ENCODE measurements at places on chromosomes 16 and 17.

GRCh38 chr17:12118617-12119016, 97.9 kb downstream of the MAP2K4 start:
- DNase-seq, result no peak

- DNase-seq, result no peak
Measured at GRCh38 chr17:49494986-49495841, at the start of gene NGFR. NGFR (plus strand) TSS chr17:49495293; CDS start chr17:49495418, 125 bp downstream.

DNA sequence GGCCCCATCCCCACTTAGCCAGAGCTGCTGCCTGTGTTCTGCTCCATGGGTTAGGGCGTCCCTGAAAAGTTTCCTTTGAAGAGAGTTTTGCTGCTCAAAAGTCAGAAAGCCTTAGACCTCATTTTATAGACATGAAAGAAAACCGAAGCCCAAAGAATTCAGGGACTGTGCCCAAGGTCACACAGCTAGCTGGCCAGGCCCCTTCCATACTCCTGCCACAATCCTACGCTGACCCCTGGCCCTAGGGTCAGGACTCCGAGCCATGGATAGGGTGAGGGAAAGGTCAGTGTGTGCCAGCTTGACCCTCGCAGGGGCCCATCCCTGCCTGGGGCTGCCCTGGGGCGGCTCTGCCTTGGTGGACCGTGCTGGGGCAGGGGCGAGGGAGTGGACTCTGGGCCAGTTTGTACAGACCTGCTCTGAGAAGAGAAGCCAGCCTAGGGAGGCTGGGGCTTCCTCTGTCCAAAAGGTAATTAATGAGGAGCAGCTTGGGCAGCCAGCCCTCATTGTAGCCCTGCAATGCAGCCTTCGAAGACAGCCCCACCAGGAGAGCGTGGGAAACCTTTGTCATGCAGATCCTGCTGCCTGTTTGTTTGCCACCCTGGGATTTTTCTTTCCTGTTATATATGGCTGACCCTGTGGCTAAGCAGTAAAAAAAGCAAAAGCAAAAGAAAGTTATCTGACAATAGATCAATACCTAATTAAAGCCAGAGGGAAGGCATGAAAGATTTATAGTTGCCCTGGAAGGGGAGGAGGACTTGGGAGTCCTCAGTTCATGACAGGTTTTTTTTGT, 37.4 kb downstream of the RHBDL3 start:
- DNase-seq, result no peak

GRCh38 chr16:71902656-71903365, 7.5 kb downstream of the IST1 start:
- no peak for DNase-seq

DNA sequence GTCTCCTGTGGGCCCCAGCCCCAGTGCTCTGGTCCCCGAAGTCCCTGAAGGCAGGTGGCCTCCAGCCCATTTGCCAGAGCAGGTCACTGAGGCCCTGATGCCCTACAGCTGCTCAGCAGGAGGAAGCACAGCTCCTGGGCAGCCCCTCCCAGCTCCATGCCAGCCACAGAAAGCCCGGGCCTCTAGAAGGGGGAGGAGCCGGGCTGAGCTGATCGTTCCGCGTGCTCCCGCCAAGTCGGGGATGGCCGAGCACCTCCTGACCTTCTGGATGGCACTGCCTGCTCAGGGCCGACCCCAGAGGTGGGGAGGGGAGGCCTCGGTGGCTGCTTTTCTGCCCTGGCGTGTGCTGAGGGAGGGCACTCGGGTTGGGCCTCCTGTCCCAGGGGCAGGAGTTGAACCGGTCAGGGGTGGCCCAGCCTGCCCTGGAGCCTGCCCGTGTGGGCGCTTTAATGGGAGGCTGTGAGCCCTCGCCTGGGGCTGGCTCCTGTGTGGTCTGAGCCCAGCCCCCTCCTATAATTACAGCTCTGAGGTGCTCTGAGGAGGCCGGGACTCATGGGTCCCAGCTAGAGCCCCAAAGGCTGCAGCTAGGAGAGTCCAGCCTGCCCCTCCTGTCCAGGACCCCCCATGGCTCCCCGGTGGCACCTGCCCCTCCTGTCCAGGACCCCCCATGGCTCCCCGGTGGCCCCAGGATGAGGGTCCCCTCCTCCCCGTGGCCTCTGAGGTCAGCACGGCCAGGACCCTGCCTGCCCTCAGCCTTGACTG, 29.7 kb downstream of the ZFPM1 start:
- DNase-seq, result no peak

DNA sequence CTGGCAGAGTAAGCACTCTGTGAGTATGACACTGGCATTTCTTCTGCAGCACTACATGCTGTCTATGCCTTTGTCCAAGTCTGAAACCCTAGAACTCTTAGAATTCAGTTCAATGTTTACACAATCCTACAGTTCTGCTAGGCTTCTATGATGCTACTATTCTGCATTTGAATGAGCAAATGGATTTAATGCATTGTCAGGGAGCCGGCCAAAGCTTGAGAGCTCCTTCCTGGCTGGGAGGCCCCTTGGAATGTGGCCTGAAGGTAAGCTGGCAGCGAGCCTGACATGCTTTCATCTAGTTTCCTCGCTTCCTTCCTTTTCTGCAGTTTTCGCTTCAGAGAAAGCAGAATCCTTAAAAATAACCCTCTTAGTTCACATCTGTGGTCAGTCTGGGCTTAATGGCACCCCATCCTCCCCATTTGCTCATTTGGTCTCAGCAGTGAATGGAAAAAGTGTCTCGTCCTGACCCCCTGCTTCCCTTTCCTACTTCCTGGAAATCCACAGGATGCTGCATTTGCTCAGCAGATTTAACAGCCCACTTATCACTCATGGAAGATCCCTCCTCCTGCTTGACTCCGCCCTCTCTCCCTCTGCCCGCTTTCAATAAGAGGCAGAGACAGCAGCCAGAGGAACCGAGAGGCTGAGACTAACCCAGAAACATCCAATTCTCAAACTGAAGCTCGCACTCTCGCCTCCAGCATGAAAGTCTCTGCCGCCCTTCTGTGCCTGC, at the start of gene CCL2:
CCL2 (plus strand) TSS at position 635 of the 730 bp plus-strand sequence; CDS start at position 700, 65 bp downstream.
- DNase-seq, result no peak

DNA sequence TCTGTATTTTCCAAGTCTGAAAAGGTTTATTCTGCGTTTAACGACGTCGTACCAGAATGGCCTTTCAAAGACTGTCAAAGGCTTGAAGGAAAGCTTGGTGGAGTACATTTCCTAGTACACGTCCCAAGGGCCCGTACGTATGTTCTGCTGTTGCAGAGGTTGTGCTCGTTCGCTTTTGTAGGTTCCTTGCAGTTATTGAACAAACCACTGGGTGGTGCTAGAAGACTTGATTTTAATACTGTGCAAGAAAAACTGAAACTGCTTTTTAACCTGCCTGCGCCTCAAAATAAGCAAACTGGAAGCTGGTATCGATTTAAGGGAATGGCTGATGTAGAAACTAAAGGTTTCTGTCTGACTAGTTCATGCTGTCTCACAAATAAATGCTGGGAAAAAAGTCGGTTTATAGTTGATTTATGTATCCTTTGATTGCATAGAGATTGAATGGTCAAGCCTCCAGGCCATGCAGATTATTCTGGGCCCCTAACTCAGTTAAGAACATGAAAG, 54.6 kb downstream of the USP10 start:
- peak; percentile 72 for DNase-seq

DNA sequence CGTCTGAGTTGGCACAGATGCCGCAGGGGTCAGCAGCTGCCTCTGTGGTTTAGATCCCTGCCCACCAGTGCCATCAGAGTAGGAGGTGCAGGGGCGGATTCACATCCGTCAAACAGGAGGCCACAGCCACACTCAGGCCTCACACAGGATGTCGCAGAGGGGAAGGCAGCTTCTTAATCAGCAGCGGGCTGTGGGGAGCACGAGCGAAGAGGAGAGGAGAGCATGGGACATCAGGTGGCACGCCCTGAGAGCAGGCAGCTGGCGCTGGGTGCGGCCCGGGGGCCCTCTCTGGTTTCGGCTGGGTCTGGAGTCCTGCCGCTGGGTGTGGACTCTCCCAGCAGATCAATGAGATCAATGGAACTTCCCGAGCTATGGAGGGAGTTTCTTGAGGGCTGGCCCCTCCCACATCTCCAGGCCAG, 9.6 kb downstream of the LLGL2 start:
- no peak for DNase-seq

DNA sequence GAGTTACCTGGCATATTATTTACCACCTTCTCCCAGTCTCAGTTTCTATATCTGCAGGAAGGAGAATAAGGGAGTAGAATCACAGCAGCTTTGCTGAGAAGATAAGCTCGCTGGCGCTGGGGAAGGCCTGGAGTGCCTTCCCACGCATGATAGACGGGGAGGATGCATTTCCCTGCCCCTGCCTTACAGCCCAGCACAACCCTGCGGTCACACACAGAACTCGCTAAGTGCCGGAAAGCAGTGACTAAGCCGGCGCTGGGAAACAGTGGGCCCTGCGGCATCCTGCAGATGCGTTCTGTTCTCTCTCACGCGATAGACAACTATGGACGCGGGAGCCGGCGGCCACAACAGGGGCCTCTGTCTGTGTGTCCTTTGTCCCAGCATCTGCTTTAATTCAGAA, 4.8 kb downstream of the CA5A start:
- DNase-seq, result no peak

- peak; percentile 82 for DNase-seq
Measured at GRCh38 chr16:81997738-81998137, 13.5 kb downstream of the SDR42E1 start.

DNA sequence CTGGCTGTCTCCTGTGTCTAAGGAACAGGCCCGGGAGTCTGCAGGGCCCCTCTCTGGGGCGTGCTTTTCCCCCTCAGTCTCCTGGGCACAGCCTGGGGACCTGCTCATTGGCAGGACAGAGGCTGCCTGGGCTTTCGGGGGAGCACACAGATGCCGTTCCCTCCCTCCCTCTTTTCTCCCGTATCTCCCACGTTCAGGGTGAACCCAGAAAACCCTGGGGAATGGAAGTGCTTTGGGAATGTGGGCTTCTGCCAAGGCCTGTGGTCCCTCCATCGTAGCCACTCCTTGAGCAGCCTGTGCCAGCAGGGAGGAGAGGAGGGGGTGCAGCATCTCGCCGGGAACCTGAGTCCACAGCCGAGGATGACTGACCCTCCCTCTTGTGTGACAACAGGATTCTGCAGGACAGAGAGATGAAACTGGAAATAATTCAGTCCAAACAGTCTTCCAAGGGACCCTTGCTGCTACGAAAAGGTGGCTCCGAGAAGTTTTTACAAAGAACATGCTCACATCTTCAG, 52.0 kb downstream of the RNF213 start:
- DNase-seq, result no peak
